Activated CD4-positive, alpha-beta T cell treated with anti-CD3 and anti-CD28 coated beads for 4 hours (primary cell): ENCODE measurements at places on chromosomes 6 and 20.

- DNase-seq: no peak
Observed at GRCh38 chr20:34946661-34947060, 8.9 kb downstream of the GSS start.

DNA sequence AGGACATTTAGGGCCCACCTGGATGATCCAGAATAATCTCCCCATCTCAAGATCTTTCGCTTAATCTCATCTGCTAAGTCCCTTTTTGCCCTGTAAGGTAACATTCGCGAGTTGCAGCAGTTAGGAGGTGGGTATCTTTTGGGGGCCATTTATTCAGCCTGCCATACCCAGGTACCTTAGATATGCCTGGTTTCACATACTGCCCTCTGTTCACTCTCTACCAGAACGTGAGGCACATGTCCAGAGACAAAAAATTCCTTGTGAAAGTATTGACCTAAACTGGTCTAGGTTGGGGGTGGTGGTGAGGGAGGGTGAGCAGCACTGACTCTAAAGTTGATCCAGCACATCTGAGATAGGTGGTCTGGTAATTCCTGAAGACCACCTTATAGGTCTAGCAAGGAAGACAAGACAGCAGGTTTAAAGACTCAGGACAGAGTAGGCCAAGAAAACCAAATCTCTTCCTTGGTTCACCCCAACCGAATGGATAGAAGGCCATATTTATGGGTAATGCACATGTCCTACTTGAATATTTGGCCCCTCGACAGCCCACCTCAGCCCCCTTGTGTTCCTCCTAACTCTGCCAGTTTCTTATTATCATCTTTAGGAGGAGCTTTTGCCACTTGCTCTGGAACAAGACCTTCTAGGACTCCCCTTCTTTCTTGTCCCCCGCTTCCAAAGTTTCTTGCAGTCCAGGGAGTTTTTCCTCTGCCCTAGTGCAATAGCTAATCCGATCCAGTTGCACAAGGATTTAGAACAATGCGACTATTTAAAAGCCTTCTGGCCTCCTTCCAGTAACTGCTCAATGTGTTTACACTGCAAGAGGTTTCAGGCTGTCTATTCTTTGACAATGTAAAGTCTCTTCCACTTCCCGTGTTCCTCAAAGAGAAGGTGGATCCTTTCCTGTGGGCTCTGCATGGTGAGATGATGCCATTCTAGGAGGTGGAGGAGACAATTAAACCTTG lies 213.0 kb upstream of the LAMP5 start:
- DNase-seq: no peak

DNA sequence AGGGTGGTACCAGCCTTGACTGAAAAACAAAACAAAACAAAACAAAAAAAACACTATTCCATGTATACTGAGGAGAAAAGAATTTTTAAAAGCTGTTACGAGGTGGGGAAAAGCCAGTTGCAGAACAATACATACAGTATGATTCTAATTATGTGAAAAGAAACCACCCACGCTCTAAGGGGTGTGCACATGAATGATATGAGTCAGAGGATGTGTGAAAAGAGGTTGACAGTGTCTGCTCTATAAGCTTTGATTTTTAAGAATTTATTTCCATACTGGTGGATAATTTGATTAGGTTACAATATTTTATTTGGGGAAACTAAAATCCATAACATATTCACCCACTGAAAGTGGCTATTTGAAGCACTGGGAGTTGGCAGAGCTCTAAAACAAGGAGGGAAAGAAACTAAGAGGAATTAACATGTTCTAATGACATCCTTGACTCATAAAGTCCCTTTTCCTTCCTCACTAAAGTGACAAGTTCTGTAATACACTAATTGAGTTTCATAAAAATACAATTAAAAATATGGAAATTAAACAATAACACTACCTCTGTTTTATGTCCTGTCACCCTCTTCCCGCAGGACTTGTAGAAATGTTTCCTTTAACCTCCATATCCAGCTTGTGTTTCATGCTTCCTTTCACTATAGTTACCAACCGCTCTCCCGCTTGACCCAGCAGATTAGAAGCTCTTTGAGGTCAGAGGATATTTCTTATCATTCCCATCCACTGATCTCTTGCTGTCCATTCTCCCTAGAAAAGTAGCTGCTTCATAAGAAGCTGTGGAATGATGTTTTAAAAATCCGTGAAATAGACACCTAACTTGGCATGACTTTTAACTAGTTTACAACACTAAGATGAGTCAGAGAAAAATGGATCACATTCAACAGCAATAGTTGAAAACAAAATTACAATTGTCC lies 118.6 kb upstream of the CCDC28A start:
- peak; percentile 20 for DNase-seq

GRCh38 chr6:13397359-13398068 lies 69.2 kb upstream of the TBC1D7 start:
- DNase-seq: no peak

DNA sequence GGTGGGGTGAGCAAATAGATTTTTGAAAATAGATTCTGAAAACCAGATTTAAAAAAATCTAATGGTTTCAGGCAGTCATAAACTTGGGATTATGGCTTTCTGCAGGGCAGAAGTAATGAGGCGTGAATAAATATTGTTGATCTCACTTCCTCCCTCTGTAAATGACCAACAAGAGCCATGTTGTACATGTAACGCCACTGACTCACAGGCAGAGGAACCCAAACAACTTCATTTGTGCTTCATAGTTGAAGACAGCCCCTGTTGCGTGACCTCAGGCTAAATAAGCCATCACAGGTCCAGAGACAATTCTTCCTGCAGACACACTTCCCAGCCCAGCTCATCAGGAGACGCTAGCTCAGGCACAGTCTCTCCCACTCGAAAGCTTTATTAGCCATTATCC lies 59.1 kb upstream of the F13A1 start:
- DNase-seq: no peak

DNA sequence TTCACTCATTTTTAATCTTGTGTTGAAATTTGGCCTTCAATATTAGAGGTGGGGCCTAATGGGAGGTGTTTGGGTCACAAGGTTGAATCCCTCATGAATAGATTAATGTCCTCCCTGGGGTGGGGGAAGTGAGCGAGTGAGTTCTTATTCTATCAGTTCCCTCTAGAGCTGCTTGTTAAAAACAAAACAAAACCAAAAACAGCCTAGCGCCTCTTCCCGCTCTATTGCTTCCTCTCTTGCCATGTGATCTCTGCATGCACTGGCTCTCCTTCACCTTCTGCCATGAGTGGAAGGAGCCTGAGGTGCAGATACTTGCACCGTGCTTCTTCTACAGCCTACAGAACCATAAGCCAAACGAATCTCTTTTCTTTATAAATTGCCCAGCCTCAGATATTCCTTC lies 89.6 kb upstream of the SLC35F1 start:
- no peak for DNase-seq

GRCh38 chr6:41551086-41551700 lies 5.0 kb downstream of the FOXP4 start:
- DNase-seq: no peak

DNA sequence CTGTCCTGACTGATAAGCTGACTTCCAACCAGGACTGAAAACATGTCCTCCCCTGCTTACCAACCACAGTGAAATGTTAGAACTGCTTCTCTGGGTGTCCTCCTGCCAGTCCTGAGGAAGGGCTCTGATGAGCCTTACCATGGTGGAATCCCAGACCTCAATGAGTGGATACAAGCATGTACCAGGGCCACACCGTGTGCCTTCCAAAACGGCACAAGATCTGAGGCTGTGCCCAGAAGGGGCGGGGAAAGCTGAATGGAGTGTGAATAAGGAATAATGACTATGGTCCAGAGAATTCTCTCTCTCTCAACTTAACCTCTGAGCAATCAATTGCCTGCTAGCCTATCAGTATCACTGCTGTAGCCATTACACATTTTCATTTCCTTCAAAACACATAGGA lies 51.7 kb downstream of the PDE10A start:
- no peak for DNase-seq

DNA sequence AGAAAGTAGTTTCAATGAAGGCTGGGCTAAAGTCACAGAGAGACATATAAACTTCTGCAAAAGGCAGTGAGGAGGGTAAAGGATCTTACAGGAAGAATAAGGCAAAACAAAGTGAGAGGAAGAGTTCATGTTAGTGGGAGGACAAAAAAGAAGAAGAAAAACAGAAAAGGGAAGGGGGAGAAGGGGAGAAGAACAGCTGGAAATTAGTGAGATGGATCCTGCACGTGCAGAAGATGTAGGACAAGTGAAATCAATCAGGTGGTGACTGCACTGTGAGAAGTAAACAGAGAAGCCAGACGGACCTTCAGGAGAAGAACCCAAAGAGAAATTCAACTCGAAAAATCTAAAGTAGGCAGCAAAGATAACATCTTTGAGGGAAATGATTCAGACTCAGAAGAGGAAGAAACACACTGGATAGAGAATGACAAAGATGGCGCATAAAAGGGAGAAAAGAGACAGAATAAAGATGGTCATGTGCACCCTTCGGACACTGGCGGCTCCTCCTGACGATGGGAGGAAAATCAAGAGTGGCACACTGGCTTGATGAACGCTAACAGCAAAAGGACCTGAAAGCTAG lies 105.9 kb downstream of the MYB start:
- no peak for DNase-seq

- DNase-seq: no peak
Observed at GRCh38 chr20:23926944-23927872, 47.7 kb upstream of the CST5 start.

- no peak for DNase-seq
Observed at GRCh38 chr6:82554666-82555065, 191.0 kb downstream of the TPBG start.

GRCh38 chr6:87586371-87587077 lies 3.3 kb downstream of the RARS2 start:
- DNase-seq: no peak

DNA sequence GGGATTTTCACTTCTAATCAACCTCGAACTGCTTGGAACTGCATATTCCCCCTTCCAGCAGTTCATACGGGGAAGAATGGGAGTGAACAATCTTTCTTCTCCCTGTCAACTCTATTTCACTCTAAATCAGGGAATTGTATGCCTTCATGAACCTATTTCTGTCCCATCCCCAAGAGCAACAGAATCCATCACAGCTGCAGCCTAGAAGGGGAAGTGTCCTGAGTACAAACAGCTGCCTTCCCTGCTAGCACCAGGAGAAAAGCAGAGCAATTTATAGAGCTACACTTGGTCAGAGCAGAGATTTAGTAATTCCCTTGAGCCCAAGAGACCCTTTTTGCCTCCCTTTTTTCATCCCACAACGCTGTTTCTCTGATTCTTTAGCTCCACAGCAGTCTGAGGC lies 208.4 kb downstream of the ADGRG6 start:
- DNase-seq: no peak

- no peak for DNase-seq
Observed at GRCh38 chr6:43019152-43019551, 2.3 kb upstream of the RRP36 start.

DNA sequence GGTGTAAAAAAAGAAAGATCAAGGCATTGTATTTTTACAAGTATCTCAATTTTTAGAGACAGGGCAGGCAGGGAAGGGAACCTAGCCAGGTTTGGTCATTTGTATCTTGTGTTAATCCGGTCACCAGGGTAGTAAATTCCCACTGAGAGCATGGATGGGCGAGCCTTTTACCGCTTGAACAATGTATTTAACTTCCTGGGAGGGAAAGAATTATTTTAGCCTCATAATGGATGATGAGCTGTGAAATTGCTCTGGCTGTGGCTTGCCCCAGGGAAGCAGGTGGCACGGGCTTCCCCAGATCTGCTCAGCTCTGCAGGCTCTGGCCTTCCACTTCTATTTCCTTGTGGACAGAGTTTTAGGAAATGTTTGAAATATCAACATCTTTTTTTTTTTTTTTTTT lies 72.9 kb downstream of the TOX2 start:
- no peak for DNase-seq

DNA sequence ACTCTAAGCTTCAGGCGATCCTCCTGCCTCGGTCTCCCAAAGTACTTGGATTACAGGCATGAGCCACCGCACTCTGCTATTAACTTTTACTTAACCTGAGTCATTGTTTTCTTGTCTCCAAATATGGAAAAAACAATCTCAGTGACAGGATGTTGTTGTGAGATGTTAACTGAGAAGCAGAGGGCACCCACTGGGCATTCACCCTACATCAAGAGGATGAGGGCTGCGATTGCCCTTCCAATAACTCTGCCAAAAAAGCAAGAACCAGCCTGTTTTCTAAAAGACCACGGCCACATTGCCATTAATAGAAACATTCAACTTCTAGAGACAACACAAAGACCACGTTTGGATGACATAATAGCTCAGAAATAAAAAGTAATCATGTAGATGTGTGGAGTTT lies 107.6 kb upstream of the SGK1 start:
- no peak for DNase-seq

DNA sequence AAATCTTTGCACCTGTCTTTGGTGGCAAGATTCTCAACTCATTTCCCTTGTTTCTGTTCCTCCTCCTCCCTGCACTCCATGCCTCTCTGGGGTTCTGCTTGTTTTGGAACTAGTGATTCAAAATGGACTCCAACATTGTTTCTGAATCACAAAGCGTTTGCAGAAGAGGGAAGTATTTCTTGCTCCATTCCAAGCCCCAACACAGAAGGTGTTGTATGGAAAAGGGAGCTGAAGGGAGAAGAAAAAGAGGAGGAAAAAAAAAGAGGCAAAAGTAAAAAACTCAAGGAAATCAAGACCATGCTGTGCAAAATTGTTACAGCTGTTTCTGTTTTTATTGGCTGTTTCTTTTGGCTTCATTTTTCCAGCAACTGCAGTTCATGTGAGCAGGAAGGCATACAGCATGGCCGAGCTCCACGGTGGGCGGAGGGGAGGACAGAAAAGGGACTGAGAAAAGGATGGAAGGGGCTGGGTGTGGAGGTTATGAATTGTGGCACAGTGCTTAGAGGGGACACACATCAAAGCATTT lies 66.9 kb upstream of the PRL start:
- no peak for DNase-seq

GRCh38 chr20:9831032-9831431 lies 7.8 kb downstream of the PAK5 start:
- no peak for DNase-seq

DNA sequence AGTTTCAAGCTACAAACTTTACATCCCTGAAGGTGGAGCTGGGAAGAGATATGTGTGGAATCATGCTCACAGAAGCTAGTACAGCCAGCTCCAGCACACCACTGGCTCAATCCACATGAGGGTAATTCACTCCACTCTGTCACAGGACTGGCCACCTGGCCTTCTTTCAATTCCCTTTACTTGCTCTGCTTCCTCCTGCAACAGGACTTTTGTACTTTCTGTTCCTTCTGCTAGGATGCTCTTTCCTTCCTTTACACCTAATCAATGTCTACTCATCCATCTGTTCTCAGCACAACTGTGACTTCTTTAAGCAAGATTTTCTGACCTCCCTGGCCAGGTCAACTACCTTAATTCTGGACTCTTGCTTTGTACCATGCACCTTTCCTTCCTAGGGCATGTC lies 39.4 kb upstream of the MYB start:
- no peak for DNase-seq
